Stimulated activated CD4-positive, alpha-beta T cell treated with anti-CD3 and anti-CD28 coated beads, Interleukin-4, amount 100 ng/mL, for 4 hours (primary cell): ENCODE measurements at places on chromosomes 11 and 22.
A peak's percentile ranks its signal among the peaks of the same experiment; 100 is the strongest.

DNA sequence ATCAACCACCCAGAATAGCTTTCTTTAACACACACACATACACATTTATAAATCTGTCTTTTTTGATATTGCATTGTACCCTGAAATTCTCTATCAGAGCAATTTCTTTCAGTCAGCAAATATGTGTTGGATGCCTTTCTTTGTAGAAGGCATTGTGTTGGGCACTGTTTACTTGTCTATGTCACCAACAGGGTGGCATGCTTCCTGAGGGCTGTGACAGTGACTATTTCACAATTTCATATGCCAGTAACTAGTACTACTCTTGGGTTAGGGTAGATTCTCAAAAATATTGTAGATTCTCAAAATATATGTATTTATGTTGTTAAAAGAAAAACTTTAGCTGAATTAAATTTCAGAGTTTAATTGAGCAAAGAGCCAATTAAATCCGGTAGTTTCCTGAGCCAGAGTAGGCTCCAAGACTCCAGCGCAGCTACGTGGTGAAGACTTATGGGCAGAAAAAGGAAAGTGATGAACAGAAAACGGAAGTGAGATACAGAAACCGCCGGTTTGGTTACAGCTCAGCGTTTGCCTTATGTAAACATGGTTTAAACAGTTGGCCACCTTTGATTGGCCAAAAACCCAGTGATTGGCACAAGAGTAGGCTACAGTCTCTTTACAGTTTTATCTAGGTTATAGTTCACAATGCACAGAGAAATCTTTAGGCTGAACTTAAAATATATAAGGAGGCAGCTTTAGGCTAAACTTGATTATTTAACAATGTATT, 723.3 kb downstream of the NTM start:
- no peak for DNase-seq

DNA sequence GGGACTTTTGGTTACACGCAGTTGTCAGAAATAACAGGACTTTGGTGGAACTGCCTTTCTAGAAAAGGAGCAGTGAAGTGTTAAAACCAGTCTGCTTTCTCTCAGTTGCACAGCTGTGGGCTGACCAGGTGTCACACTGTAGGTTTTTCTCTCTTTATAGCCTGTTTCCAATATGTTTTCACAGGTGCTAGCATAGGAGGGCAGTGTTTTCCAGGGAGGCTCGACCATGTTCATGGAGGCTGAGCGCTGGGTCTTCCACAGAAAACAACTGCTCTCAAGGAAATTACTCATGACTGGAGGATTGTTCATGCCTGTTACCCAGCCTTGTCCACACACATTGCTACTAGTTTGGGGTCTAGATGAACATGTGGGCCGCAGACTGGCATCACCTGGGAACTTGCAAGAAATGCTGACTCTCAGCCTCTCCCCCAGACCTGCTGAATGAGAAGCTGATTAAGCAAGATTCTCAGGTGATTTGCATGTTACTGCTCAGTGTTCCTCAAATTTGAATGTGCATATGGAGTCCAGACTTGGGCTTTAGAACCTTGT, 157.7 kb downstream of the MAML2 start:
- no peak for DNase-seq

DNA sequence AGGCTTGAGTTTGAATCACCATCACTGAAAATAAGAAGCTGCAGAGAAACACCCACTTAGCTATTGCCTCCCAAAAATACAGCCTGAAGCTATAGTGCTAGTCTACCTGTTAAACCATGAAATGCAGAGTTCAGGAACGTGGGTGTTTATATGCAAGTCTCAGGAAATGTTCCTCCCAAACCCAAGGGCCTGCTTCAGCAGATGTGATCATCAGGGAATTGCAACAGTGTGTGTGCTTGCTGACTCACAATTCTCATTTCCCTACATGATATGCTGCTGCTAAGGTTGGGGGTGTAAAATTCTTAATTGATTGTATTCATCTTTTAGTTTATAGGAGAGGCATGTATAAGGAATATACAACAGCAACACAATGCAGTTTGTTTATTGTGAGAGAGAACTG, 49.6 kb downstream of the NUP98 start:
- no peak for DNase-seq

GRCh38 chr11:67572747-67573419, 10.7 kb upstream of the GSTP1 start:
- peak; percentile 25 for DNase-seq

DNA sequence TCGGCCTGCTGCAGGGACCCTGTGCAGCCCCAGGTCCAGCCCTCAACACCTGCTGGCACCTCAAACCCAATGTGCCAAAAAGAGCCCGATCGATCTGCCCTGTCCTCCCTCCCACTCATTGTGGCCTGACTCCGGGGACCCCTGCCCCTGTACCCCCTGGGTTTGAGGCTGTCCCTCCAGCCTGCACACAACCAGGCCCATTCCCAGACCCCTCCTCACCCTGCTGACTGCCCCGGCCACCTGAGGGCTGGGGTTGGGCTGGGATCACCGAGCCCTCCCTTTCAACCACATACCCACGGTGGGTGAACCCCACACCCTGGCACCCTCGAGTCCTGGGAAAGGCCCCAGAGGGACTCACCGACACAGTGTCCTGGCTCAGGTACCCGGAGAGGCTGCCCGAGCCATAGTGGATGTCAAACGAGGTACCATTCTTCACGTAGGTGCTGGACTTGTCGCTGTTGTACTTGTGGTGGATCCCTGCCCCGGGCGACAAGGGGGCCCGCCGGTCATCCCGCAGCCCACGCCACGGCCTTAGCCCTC, 5.0 kb downstream of the CTSD start:
- DNase-seq = no peak

GRCh38 chr22:46023558-46023981, 46.6 kb upstream of the WNT7B start:
- no peak for DNase-seq

DNA sequence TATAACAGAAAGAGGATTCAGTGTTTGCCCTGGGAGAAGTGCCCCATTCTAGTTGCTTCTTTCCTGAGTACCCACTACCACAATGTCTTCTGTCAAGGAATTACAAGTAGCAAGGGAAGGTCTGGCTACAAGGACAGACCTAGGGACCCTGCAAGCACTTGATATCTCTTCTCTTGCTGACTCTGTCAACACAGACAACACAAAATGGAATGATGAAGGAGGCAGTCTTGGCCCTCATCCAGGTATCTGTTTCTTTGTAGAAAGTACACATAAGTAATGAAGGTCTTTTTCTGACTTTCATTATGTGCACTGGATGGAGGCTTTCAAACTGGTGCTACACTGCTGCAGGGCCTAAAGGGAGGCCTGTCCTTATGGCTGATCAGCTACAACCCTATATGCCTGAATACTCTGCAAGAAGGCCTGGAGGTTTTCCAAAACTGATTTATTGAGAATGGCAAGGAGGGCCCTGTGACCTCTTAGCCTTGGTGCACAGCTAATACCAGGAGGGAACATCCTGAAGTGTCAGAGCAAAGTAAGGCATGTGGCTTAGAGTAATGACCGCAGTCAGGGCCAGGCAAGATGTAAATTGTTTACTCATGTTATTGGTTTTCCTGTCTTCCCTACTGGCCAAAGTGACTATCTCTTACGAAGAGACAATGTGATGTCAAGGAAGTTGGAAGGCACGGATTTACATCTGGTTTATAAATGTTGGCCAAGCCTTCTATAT, 31.2 kb downstream of the GAB2 start:
- DNase-seq = no peak

- no peak for DNase-seq
Observed at GRCh38 chr11:126991596-126991995, 9.0 kb downstream of the KIRREL3 start.

DNA sequence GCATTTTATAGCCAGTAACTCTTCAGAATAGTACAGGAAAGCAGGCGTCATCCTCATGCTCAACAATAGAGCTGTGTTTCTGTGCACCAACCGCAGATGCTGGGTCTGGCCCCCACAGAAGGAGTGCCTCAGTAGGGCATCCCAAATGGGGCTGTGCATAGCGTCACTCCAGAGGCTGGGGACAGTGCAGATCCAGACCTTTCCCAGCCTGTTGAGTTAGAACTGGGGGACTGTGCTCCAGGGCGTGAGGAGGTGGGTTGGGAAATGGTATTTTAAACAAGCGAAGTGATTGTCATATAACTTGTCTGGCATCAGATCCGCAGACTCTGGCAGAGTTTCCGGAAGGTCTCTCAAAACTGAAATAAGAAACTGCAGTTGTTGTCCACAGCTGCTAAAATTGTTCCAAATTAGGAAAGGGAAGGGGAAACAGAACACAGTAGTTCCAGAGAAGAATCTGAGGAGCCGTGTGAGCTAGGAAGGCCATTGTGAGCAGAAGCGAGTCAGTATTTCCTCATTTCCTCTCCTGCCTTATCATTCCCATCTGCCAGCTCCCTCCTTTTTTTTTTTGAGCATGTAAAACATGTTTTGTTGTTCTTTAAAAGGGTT, 52.2 kb downstream of the JAM3 start:
- no peak for DNase-seq

DNA sequence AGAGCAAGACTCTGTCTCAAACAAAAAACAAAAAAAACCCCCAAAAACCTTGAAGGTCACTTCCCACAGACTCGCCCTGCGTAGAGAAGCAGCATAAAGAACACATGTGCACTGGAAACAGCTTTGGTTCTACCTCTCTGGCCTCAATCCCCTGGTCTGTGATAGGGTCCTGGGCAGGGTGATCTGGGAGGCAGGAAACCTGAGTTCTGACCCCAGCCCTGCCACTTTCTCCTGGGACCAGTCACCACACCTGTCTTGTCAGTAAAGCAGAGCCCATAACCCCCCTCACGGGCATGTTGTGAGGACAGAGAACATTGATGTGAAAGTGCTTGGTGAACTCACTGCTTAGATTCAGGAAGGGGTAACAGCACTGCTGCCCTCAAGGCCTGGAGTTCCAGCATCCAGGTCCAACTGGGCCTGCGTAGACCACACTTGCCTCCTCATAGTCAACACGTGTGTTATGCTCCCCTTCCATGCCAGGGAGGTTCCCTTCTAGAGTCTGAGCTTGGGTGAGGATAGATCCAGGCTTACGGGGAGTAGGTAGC, 11.4 kb downstream of the UCP2 start:
- DNase-seq = no peak
